ENCODE measurements at places on chromosomes 5 and 9.

DNA sequence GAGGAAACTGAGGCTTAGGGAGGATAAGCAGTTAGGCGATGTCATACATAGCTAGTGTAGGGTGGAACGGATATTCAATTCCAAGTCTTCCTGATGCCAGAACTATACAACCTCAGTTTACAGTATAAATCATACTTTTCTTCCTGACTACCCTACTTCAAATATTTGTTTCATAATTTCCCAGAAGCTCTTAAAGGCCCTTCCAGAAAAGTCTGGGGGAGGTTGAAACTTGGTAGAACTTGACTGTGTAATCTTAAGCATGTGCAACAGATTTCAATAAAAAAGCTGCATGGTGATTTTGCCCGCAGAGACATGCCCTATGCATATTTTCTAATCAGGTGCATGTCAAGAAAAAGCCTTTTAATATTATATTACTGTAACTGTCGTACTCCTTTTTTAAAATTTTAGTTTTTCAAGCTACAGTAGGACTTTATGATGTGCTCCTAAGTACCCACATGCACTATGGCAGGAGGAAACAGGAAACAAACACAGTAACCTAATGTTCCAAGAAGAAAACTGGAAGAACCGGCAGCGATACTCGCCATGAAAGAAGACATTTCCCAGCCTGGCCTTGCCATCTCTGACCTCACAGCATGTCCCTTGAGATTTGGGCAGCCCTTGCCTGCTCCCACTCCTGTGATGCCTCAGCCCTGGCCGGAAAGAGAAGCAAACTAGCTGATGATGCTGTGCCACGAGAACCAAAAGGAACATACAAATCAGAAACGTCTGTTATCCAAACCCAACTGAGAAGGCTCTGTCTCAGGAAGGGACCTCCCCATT lies 266.0 kb downstream of the EFNA5 start:
- no peak for DNase-seq

- no peak for DNase-seq
Measured at GRCh38 chr5:155697236-155697635, 629.7 kb upstream of the SGCD start.

GRCh38 chr5:28603869-28604268 lies 1565.5 kb upstream of the CDH9 start:
- no peak for DNase-seq

GRCh38 chr9:98120476-98120875 lies 1.5 kb upstream of the TRIM14 start:
- DNase-seq: no peak

DNA sequence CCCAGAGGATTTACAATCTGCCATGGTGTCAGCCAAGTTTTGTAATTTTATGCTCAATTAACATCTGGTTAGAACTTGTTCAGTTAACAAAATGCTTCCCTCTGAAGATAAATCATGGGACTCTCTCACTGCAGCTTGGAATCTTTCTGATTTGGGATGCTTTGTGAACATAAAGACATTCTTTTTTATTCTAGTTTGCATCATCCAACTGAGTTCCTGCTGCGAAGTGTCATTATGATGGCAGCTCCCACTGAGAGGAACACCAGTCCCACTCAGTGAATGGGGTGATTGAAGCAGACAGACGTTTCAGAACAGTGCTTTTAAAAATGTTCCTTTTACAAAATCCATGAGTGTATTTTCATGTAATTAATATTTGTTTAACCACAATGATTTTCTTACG lies 863.8 kb downstream of the TLE4 start:
- DNase-seq: no peak

DNA sequence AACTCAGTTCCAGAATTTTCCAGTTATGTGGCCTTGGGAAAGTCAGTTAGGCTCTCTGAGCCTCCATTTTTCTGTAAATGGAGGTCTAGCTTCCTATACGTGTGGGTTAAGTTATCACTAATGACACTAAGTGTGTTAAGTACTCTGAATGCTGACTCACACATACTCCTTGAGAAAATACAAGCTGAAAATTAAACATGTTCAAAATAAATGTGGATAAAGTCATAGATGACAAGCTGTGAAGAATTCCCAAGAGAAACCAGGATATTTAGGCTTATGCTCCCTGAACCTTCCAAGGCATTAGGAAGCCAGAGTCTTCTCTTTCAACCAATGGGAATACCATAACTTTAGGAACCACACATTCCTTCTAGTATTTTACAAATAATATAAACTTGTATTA lies 58.1 kb downstream of the ABCA1 start:
- DNase-seq: no peak

GRCh38 chr5:103800741-103801495 lies 238.3 kb upstream of the NUDT12 start:
- DNase-seq: no peak

DNA sequence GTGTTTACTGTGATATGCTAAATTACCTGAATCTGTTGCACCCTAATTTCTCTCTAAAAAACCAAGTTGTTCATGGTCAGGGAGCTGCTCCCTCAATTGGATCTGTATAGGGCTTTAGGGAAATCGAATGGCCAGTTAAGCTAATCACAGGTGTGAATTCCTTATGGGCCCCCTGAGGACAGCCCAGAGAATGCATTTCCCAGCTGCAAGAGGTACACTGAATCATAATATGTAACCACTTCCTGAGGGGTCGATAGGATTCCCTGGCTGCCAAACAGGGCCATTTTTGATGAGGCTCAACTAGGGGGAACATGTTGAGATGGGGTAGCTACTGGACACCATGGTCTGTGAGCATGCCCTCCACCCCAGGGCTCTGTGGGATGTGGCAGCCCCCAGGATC lies 478.6 kb downstream of the CCDC171 start:
- DNase-seq: peak; percentile 18

- DNase-seq: no peak
Measured at GRCh38 chr5:5181650-5182324, 41.7 kb downstream of the ADAMTS16 start.

DNA sequence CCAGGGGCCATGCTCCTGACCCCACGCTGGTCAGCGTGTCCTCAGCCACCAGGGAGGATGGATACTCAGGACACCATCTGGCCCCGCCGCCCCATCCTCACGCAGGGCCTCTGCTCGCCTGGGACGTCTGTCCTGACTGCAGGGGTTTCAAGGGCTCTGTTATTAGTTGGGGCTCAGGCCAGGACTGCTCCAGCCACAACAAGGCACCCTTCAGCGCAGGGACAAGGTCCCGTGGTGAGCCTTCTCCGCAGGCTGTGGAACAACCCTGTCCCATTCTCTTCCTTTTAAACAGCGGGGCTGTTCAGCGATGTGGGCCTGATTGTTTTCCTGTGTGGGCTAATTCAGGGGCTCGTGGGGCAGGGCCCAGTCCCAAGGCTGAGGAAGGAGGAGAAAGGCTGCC lies 61.6 kb downstream of the SEMA4D start:
- no peak for DNase-seq

- no peak for DNase-seq
Measured at GRCh38 chr9:104977580-104977979, 49.6 kb upstream of the ABCA1 start.

DNA sequence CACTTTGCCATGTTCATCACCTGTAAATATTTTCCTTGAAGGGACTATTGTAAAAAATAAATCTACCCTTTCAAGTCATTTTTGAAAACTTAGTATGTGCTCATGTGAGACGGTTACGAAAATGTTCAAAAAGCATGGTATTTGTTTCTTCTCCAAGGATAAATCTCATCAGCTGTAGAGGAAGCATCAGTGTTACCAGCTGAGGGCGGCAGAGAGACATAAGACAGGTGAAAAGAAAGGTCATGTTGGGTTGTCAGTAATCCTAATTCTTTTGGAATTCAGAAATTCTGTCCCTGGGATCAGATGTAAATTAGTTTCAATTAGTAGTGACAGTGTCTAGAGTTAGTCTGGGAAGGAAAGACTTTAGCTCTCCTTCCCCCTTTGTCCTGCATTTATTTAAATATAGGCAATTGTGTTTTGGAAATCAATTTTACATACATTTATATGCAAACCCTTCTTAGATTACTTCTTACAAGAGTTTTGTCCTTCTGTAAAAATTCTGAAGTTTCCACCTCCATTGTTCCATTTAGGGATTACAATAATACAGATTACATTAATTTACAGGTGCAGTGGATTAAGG lies 791.9 kb upstream of the CDH6 start:
- peak; percentile 46 for DNase-seq

- peak; percentile 38 for DNase-seq
Measured at GRCh38 chr5:143527808-143528207, 124.3 kb upstream of the NR3C1 start.

GRCh38 chr5:177396807-177397206 lies 3.7 kb downstream of the PFN3 start:
- no peak for DNase-seq

DNA sequence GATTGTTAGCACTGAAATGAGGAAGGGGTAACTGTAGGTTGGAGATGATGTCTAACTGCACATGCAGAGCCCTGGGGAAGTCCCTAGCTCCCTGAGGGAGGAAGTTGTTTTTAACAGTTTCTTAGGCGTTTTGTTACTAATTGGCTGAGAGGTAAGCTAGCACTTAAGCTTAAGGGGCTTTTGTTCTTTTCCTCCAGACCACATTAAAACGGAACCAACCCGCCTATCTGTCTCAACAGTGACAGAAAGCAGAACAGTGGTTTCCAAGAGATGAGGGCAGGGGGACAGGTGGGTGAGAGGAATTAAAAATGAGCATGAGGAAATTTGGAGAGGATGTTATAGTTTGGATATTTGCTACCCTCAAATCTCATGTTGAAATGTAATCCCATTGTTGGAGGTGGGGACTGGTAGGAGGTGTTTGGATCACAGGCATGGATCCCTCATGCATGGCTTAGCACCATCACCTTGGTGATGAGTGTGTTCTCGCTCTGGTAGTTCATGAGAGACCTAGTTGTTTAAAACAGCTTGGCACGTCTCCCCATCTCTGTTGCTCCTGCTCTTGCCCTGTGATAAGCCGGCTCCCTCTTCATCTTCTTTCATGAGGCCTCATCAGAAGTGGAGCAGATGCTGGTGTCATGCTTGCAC lies 38.9 kb downstream of the LYRM7 start:
- DNase-seq: no peak

DNA sequence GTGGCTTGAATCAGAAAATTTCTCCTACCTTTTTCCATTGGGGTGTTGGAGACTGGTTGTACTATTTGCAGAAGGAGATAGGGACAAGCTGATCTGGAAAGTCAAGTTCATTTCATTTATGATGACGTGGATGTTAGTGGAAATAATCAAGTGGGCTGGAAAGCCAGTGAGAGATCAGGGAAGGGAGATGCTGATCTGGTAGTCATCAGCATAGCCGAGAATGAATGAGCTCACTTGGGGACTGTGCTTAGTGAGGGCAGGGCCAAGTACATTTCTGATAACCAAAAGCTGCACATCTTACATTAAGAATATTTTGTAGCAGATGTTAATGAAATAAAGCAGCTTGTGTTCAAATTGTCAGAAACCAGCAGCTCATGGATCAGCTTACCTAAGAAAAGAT lies 12.1 kb downstream of the MAN2A1 start:
- DNase-seq: no peak

GRCh38 chr5:81630684-81631083 lies 120.2 kb downstream of the SSBP2 start:
- DNase-seq: no peak

DNA sequence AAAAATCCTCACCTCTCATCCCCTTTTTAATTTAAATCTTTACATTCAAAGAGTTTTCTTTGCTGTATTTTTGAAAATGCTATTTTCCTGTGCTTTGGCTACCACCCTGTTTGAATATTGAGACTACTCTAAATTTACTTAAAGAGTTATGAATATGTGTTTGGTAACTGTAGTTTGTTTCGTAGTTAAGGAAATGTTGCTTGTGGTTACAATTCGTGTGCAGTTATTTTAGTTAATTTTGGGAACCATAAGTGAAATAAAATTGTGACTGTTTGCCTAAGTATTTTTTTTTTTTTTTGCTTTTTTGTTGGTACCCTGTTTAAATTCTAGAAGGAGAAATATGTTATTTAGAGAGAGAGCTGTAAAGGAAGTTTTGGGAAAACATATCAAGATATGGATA lies 78.7 kb downstream of the XRCC4 start:
- DNase-seq: no peak

GRCh38 chr5:88785746-88786565 lies 97.0 kb downstream of the MEF2C start:
- DNase-seq: no peak

- DNase-seq: no peak
Measured at GRCh38 chr5:9362600-9362999, 183.3 kb downstream of the SEMA5A start.

DNA sequence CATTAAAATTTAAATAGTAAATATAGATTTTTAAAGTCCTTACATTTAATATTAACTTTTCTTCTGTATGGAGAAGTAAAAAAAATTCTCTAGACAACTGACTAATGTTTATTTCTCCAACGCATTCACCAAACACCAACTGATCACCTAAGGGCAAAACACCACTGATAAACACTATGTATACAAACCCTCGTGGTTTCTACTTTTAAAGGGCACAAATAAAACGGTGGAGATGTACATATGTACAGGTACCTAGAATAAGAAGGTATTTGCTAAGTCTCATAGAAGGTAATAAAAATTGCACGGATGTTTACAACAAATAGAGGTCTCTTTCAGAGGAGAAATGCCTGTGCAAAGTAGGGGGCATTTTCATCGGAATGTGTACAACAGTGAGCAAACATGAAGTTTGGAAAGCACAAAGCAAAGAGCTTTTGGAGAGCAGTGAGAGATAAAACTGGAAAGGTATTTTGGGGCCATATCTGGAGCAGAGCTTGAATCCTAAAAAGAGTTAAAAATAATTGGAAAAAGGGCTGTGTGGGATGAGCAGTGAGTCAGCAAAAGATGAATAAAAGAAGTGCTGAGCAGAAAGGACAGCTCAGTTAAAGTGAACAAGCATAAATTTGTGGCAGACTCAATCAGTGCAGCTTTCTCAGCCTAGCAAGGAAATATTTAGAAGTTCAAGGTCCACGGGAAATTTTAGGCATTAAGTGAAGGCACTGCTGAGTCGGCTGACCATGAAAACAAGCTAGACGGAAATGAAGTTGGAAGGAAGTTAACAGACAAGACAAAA lies 160.0 kb downstream of the TMEM161B start:
- DNase-seq: no peak

DNA sequence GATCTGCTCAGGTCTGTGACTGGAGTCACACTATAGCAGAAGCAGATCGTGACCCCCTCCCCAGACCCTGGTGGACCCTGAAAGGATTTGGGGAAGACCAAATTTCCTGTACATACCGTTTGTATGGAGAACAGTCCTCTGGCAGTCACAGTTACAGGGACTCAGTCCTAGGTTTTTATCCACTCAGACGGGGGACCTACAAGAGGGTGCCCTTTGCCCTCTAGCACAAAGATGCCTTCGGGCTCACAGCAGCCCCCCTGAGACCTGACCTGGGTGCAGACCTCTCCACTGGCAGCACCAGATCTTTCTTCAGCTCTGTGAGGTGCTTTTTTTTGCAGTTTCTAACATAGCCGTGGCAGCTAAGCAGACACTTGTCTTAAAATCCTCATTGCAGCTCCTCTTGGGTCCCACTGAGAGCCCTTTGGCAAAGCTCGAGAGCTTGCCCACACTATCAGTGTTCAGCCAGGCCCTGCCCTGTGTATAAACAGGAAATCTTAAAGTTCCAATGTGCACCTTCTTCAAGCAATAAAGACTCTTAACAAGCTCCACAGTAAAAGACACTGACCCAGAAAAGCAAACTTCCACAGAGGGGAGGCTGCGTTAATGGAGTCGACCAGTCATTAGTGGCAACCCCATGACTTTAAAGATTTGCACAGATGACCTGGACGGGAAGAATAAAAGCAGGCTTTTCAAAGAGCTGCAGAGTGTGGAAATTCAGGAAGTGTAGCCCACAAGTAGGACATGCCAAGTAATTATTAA lies 71.8 kb upstream of the LHFPL2 start:
- DNase-seq: no peak

- DNase-seq: no peak
Measured at GRCh38 chr5:58246461-58246944, 213.4 kb downstream of the PLK2 start.

Data from SW480 (cell line).